ENCODE measurements at places on chromosomes 7 and 10. TPM values are rescaled to one million over a fixed set of nuclear protein-coding genes. Genes with fewer than 3 reads are reported as not detected.

The BAIAP2L1 gene
- total RNA-seq, result 3.1 TPM

The OR6V1 gene
- not detected for total RNA-seq

The MALSU1 gene
- 84.2 TPM for total RNA-seq

The CPN1 gene
- total RNA-seq, result not detected

The ASL gene
- 45.1 TPM for total RNA-seq

The C10orf67 gene
- total RNA-seq, result 0.19 TPM

The CRHR2 gene
- not detected for total RNA-seq

The MIOS gene
- total RNA-seq, result 38.3 TPM

The ADRB1 gene
- total RNA-seq, result under 0.01 TPM

The PON1 gene
- total RNA-seq, result not detected

The ATXN7L1 gene
- total RNA-seq, result 4.2 TPM

The HOXA4 gene
- total RNA-seq, result not detected

The TMEM229A gene
- total RNA-seq, result not detected

The WASHC2A gene
- total RNA-seq, result 29.9 TPM

The COPS6 gene
- total RNA-seq, result 150 TPM

The BLOC1S2 gene
- total RNA-seq, result 47.4 TPM

The CRYGN gene
- 0.56 TPM for total RNA-seq

The GDF2 gene
- total RNA-seq, result not detected

The TRIM4 gene
- 22.8 TPM for total RNA-seq

The PRKCQ gene
- under 0.01 TPM for total RNA-seq
